ENCODE measurements at places on chromosomes 5 and 9.

- DNase-seq, result no peak
Measured at GRCh38 chr9:29214690-29215253, 1641.5 kb upstream of the C9orf72 start.

DNA sequence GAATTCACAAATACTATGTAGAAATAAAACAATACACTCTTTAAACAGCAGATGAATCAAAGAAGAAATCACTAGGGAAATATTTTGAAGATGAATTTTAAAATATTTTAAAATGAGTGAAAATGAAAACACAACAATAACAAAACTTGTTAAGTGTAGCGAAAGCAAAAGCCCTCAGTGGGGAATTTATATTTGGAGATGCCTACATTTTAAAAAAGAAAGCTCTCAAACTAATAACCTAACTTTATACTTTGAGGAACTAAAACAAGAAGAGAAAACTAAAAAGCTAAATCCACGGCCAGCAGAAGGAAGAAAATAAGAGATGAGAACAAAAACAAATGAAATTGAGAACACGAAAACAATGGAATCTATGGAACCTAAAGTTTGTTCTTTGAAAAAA is 22.7 kb downstream of the SPDL1 start:
- DNase-seq, result no peak

GRCh38 chr5:2801577-2802525 is 50.4 kb upstream of the IRX2 start:
- no peak for DNase-seq

GRCh38 chr9:107991581-107991980 is 502.0 kb upstream of the KLF4 start:
- no peak for DNase-seq

DNA sequence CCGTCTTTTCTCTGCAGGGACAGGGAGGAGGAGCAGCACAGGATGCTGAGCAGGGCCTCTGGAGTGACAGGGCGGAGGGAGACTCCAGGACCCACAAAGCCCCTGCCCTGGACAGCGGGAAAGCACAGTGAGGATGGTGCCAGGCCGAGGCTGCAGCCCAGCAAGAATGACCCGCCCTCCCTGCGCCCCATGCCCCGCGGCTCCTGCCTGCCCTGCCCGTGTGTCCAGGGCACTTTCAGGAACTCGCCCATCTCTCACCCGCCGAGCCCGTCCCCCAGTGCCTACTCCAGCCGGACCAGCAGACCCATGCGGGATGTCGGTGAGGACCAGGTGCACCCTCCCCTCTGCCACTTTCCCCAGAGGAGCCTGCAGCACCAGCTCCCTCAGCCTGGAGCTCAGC is 9.1 kb upstream of the EXOC3 start:
- no peak for DNase-seq

GRCh38 chr9:114155995-114156656 is 789 bp downstream of the COL27A1 start:
- DNase-seq, result no peak

- peak; percentile 9 for DNase-seq
Measured at GRCh38 chr5:119578937-119579336, 50.4 kb upstream of the FAM170A start.

DNA sequence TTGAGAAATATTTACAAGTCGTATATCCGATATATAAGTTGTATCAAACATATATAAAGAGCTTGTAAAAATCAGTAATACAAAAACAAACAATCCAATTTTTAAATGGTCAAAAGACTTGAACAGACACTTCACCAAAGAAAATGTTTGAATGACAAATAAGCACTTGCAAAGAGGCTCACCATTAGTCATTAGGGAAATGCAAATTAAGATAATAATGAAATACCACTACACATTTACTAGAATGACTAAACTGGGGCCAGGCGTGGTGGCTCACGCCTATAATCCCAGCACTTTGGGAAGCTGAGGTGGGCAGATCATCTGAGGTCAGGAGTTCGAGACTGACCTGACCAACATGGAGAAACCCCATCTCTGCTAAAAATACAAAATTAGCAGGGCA is 134.6 kb upstream of the HAND1 start:
- no peak for DNase-seq

DNA sequence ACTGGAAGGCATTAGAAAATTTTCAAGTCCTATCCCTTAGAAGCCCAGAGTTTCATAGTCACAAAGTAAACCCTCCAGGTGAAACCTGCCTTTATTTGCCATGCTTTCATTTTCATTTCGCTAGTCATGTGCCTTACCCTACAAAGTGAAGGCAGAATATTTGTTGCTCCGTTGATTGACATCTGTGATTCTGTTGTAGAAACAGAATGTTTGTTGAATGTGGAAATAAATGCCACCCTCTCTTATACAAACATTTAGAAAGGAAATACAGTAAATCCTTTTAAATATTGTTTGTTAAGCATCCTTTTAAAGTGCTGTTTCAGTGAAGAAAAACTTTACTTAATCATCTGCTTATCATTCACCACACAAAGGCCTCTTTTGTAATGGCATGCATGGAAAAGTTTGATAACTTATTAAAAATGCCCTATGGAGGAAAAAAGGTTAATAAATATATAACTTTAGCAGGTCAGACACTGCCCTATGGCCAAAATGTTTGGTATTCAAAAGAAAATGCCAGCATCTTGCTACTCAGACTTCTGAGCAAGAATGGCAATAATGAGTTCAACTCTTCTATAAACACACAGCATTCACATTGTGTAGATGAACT is 34.3 kb upstream of the CAST start:
- no peak for DNase-seq
